Fibroblast of pulmonary artery (primary cell): ENCODE measurements at places on chromosomes 2 and 18.

DNA sequence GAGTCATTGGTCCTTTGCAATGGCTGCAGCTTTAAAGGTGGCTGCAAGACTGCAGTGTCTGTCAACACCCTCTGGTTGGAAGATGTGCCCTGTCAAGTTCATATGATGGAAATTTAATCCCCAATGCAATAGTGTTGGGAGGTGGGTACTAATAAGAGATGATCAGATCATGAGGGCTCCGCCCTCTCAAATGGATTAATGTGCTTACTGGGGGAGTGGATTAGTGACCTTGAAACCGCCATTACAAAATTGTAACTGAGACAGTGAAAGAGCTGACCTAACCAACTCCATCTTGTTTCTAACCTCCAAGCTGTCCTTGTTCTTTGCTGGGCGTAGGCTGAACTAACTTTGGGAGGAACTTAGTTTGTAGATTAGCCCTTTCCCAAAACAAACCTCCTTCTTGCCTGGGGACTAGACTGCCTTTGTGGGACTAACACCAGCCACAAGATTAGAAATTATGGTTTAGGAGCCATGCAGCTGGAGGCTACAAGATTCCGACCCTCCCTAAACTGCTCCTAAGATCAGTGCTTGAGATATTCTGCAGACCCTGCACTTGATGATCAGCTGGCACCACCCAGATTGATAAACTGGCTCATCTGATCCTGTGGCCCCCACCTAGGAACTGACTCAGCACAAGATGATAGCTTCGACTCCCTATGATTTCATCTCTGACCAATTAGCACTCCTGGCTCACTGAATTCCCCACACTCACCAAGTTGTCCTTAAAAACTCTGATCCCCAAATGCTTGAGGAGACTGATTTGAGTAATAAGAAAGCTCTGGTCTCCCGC, 13.7 kb downstream of the MYCN start:
- no peak for DNase-seq

DNA sequence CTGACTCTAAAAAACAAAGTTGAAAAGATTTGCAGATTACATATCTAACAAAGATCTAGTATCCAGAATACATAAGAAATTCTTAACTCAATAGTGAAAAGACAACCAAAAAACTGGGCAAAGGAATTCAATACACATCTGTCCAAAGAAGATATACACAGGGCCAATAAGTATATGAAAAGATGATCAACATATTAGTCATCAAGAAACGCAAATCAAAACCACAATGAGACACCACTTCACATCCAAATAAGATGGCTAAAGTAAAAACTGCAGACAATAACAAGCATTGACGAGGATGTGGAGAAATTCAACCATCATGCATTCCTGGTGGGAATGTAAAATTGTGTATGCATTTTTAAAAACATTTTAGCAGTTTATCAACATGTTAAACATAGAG, 256.0 kb downstream of the EIPR1 start:
- no peak for DNase-seq

- DNase-seq, result peak; percentile 75
Measured at GRCh38 chr18:23735021-23735464, 45.8 kb downstream of the LAMA3 start.

- no peak for DNase-seq
Measured at GRCh38 chr2:196229013-196229412, 57.6 kb upstream of the STK17B start.

DNA sequence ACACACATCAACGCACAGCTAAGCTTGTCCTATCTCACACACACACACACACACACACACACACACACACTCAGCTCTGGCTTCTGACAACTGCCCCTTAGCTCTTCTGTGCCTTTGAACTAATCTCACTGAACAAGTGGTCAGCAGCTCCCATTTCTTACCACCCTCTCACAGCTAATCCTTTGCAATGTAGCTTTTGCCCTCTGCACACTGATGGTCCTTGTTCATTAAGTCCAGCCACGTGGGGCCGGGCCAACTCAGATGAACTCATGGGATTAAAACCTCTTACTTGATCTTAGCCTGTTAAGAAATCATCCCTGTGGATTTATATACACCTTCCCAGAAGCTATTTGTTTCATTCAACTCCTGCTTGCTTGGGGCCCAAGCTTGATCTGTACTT, 36.6 kb downstream of the DPYSL5 start:
- DNase-seq, result no peak

GRCh38 chr18:38545071-38545470, 979.5 kb upstream of the CELF4 start:
- peak; percentile 2 for DNase-seq

GRCh38 chr2:220043155-220043989, 415.9 kb downstream of the SLC4A3 start:
- DNase-seq, result peak; percentile 52

DNA sequence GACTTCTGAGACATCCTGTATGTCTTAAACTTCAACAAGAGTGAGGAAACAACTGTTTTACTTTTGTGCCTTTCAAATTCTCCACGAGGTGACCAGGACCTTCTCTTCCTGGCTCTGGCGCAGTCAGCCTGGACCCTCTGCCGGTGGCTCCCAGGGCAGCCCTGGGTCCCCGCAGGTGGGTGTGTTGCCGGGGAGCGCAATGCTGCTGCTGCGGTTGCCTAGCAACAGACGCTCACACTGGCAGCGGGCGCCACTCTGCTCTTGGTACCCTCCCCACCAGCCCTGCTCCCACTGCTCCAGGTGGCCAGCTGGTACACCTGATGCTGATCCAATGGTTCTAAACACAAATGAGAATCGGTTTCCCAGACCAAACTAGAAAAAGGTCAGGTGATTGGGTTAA, 58.7 kb downstream of the GNAL start:
- no peak for DNase-seq

GRCh38 chr2:63012541-63012940, 38.1 kb upstream of the OTX1 start:
- DNase-seq, result no peak

- no peak for DNase-seq
Measured at GRCh38 chr2:9343524-9343923, 79.8 kb downstream of the ITGB1BP1 start.

DNA sequence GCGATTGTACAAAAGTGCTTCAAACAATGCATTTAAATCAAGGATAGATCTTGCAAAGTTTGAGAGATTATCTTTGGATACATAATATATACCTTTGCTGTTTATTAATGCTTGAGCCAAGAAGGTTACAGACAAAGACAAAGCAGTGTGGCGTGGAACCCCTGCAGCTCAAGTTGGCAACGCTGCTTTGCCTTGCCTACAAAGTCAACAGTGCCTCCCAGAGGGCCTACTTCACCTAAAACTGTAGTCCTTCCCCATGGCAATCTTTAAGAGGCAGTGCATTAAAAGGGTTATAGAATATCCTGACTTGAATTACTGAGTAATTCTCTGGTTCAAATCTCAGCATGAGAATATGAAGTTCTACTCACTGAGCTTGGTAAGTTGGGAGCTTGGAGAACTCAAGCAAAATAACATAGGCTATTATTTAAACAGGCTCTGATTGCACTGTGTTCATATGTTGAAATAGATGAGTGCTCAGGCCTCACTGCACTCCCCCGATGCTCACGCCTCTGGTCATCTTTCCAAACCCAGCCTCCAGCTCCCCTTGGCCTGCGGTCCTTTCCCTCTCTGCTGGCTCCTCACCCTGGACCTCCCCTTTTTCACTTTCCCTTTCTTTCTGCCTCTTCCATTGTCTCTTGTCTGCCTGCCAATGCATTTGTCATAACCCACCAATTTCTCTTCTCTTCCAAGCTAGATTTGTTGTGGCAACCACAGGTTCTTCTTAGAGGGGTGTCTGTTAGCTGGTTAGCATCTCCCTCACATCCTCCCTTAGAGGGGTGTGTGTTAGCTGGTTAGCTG, 96.5 kb downstream of the MYT1L start:
- DNase-seq, result no peak

DNA sequence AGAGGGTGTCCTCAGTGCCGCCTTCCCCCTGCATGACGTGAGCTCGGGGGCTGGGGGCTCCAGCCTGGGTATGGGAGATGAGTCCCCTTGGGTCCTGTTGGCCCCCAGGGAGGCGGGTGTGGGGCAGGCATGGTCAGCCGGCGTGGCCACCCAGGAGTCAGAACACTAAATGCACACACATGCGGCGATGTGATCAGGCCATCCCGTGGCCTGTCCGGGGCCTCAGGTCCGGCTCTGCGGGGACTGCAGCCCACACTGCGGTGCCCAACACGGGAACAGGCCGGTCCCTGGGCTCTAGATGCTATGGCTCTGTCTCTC, 13.8 kb downstream of the ANO7 start:
- DNase-seq, result no peak

DNA sequence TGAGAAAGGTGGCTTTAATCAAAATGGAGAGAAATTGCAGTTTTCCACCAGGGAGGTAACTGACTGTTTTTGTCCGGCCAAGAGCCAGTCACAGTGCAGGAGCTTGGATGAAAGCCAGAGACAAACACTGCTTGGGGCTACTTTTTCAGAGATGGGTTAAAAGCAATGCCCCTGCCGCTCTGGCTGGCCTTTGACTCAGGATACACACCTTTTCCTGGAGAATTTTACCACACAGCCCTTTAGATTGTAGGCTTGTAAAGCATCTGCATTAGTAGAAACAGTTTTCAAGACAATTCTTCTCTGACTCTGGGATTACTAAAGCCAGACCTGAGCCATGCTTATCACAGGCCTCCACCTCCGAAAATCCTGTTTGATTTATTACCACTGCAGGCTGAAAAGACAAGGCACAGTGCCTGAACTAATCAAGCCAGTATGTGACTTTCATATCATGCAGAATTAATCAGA, 79.7 kb downstream of the CCBE1 start:
- DNase-seq, result peak; percentile 27

DNA sequence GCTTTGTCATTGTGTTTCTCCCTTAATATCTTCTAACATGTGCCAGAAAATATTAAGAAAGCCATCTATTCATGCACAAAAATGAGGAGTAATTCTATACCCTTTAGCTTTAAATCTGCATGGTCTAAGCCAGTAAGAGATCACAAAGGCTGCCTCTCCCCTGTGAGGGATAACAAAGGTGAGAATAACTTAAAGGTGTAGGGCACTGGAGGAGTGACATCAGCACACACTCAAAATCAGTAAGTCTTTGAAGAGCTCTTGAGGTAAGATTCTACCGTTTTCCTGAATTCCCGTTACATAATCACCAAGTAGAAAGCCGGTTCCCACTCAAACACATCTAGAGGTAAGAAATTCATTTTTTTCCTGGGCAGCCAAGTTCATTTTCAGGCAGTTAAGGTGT, 123.9 kb upstream of the SULT1C3 start:
- DNase-seq, result no peak

DNA sequence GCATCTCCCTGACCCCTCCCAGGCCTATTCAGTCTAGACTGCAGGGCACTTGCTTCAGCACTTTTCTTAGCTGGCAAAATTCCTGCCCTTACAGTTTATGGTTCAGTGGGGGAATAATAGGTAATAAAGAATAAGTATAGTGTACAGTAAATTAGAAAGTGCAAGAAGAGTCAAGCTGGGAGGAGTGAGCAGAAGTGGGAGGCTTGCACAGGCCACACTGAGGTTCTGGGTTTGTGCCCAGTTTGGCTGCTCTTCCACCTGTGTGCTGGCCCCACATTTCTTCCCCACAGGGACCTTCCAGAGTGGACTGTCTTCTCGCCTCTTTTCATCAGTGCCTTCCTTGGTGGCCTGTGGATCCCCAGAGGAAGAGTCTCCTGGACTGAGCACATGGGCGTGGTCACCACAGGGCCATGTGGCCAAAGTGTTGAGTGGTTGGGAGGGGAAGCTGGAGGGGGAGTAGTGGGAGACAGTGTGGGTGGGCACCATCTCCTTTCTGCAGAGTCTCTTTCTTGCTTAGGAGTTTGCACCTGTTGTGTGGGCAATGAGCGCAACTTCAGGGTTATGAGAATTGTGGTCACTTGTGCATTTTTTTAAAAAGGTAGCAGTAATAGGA, 128.6 kb upstream of the ZSWIM2 start:
- DNase-seq, result no peak

DNA sequence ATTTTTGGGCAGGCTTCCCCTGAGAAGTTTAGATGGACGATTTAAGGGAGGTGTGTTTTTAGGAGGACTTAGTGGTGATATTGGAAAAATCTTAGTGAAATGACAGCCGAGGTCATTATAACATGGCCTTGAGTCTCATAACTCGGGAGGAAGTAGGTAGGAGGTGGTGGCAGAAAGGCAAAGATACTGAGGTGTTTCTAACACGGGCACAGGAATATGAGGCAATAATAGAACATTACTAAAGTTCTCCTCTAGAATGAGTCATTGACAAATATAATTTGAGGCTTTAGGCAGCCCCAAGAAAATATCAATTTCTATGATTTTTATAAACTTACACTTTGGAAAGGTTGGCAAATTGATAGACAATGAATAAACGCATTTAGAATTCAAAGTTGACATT, 146.1 kb upstream of the ZEB2 start:
- peak; percentile 41 for DNase-seq

- peak; percentile 35 for DNase-seq
Measured at GRCh38 chr18:47831351-47831750, 99.1 kb downstream of the SMAD2 start.
